ENCODE measurements at places on chromosomes 1 and 21.

- no peak for DNase-seq
Observed at GRCh38 chr1:64917328-64917861, 49.0 kb downstream of the JAK1 start.

- DNase-seq: no peak
Observed at GRCh38 chr1:232276651-232277050, 353.3 kb downstream of the SIPA1L2 start.

DNA sequence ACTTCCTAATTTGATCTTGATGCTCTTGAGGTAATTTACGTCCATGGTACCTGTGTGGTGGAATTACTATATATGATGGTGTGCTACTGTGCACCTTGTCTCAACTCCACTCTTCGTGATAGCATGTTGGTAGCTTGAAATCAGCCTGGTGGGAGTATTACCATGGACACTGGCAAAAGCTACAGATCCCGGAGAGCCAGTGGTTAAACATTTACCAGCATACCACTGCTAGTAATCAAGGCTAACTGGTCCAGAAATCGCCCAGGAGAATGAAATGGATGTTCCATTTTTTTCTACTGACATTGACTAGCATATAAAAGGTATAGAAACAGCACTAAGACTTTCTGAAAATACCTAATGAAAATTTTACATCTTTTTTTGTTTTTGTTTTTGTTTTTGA is 30.6 kb downstream of the ELK4 start:
- DNase-seq: no peak

- no peak for DNase-seq
Observed at GRCh38 chr1:200891774-200892157, 2.9 kb upstream of the INAVA start.

DNA sequence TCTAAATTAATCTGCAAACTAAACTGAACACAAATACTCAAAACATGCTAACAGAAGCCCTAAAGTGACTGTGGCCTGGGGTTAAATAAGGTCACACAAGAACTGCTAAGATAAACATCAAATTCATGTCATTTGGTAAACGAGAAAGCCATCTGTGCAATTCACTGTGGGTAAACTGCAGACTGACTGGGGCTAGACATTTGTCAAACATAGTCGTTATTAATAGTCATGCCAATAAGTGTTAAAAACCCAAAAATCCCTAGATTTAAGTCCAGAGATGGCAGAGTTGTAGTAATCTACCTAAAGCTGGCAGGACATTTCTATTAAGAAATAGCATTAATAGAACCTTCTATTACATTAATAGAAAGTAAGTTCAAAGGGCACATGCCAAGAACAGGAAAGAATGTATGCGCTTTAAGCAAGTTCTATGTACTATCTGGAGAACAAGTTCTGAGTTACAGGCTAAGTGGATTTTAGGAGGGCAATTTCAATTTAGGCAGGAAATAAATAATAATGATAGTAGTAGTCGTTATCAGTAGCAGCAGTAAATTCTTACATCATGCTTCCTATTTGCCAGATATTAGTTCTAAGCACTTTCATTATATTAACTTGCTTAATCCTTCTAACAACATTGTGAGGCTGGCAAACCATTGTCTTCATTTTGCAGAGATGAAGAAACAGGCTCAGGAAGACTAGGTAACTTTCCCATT is 8.6 kb downstream of the EDEM3 start:
- DNase-seq: no peak

DNA sequence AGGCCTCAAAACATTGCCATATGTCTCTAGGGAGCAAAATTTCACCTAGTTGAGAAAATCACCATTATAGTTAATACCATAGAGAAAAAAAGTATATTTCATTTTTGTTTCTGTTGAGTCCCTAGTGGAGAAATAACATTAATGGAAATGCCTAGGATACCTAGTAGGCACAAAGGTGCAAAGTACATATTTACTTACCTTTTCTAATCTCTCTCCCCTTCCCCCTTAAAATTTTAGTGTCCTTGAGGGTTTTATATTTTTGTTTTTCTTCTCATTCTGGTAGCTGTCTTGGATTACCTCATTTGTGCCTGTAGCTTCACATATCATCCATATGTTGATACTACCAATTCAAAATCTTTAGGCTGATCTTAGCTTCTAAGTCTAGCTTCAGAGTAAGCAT is 127.0 kb downstream of the MAGI3 start:
- no peak for DNase-seq

GRCh38 chr1:34871443-34872132 is 12.0 kb upstream of the SMIM12 start:
- DNase-seq: no peak

DNA sequence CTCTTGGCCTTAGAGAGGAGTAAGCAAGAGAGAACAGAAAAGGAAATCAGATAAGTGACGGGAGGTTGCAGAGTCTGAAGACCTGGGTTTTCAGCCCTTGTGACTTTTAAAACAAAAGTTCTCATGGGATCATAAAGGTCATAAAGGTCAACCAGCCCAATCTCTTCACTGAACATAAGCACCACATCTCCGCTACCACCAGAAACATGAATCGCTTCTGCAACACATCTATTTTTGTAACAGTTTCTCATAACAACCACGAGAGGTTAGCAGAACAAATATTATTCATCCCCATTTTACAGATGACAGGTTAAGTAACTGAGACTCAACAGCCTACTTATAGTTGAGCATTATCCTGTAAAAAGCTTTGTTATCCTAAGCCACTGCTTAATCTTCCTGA is 5.9 kb downstream of the TRAPPC3 start:
- no peak for DNase-seq
